ENCODE measurements at places on chromosomes 2 and 18.

- DNase-seq, result peak; percentile 71
Measured at GRCh38 chr2:112481528-112482233, at the start of gene TTL. Gene TTL, plus strand, starts transcription at chr2:112482156. Its CDS starts 189 bp downstream, at chr2:112482345.

DNA sequence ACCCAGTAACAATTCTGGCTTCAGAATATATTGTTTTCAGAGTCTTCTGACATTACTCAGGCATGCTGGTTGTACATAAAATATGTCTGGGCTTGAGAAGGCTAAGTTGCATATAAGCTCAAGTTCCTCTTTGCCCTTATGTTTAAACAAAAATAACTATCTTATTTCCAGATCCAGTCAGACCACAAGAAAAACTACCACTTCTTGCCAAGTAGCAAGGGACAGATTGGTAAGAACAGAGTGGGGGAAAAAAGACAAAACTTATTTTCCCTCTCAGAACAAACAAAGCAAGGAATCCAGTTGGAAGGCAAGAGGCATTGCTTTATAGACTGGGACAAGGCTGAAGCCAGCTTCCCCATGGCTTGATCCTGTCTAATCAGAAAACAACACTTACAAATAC lies 1036.7 kb upstream of the CELF4 start:
- no peak for DNase-seq

DNA sequence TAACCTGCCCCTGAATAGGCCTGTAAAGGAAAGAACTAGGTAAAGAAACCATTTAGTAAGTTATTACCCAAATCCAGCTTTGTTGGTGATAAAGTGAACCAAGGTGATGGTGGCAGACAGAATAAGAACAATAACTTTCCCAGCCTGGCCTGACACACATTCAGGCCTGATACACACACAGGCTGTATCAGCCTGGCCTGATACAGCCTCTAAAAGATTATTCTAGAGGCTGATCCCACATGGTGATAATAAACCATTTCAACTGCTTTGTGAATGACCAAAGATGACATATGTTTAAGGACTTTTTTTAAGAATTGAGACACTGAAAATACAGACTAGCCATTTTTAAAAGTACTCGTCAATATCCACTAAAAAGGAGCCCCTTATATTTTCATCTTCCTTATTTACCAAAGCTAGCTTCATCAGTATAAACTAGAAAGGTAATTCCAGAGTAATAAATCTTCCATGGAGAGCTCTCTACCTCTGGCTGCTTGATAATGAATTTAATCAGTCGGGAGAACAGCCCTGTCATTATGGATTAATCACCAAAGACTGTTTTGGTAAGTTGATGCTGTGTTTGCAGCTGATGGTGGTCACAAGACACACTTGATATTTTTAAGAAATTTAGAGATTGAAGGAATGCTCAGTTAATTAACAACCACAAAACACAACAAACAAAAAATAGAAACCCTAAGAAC lies 77.2 kb downstream of the SLC8A1 start:
- no peak for DNase-seq

GRCh38 chr2:118224895-118225311 lies 136.6 kb downstream of the INSIG2 start:
- no peak for DNase-seq

- no peak for DNase-seq
Measured at GRCh38 chr2:15031745-15032240, 399.3 kb downstream of the LRATD1 start.

DNA sequence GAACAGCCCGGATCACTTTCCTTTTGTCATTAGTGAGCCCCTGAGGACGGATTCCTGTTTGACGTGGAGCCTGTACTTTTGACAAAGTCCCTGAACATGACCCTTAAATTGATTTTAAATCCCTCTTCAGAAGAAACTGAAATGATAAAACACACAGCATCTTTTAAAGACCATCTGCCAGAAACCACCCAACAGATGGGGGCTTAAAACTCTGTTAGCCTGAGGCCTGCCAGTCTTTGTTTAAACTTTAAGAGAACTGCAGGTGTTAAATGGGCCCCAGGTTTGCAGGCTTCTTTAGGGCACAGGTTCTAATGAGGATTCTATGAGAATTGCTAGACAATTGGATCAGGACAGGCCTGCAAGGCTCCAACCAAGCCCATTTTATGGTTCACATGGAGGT lies 177.9 kb downstream of the ALK start:
- DNase-seq, result no peak

- DNase-seq, result no peak
Measured at GRCh38 chr2:24957976-24958375, 13.8 kb downstream of the DNAJC27 start.

DNA sequence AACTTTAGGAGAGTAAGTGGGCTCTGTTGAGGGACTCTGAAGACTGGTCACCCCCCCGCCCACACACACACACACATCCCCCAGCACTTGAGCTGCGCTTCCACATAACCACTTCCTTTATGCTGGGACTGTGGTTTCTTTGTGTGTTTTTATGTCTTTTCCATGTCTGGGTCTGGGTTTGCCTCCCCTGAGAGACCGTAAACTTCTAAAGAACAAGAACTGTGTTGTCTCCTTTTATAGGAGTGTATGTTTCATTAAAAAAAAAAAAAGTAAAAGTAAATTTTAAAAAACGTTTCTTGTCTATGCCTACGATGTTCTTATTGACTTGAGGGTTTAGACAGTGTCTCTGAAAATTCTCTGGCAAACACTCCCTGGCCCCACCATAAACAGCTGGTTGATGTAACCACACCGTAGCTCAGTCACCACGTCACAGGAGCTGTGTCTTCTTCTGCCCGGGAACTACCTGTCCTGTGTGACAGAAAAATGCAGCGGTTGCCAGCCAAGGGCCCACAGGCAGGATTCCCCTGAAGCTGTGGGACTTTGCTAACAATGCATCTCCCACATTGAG lies 68.0 kb downstream of the KLHL29 start:
- DNase-seq, result peak; percentile 14

DNA sequence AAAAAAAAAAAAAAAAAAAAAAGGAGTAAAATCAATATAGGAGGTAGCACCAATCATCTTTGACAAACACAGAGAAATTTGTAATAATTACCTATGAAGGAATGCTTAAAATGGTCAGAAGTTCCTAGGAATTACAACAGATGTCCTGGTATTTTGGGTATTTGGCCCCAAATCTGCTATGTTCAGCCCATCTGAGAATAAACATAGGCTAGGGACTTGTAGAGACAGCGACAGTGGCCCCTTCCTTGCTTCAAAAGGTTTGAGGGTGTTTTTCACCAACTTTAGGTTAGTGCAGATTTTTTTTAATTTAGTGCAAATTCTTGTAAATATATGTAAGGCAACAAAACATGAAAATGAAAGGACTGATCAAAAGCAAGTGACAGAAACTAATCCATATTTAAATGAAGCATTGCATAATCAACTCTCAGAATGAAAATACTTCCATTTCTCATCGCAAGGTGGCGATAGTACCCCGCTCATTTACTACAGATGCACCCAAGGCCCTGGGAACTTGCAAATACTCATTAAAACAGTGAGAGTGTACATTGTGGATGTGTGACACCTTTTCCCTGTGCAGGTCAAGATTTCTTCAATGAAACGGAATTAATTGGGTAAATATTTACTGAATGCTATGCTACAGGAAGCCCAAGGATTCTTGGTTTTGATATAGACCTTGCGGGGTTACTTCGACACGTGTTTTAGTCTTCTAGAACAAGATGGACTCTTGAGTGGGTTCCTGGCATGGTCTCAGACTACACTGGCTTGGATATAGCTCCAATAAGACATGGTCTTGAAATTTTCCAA lies 44.6 kb downstream of the FAM124B start:
- DNase-seq, result no peak

DNA sequence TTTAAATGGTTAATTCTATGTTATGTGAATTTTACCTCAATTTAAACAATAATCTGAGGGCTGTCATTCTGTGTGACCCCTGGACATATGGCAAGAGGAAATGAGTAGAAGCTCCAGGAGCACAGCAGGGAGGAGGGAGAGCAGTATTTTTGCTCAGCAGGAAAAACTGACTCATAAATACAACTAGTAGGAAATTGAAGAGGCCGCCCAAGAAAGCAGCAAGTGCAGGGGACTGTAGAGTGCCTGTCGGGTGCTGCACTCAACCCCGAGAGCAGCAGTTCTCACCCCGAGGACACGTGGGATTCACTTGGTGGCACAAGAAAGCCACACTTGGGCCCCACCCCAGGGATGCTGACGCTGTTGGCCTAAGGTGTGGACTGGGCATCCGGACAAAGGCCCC lies 60.8 kb downstream of the NPAS2 start:
- DNase-seq, result no peak

DNA sequence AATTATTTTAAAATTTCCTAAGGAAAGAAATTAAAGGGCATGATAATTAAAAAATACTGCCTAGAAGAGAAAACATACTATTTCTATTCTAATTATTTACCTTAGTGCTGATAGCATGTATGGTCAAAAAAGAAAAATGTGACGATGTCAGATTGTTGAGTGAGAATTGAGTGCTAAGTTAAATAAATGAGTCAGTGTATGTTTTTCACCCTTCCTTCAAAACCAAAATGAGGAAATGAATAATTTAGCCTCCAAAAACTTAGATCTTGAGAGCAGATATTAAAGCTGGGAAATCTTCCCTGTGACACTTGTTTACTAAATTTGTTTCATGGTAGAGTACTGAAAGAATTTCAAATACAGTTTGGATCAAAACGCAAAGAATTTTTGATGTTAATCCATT lies 58.6 kb upstream of the NYAP2 start:
- DNase-seq, result no peak
